Mesothelial cell of epicardium (in vitro differentiated cells): ENCODE measurements at places on chromosomes 12 and 14.

DNA sequence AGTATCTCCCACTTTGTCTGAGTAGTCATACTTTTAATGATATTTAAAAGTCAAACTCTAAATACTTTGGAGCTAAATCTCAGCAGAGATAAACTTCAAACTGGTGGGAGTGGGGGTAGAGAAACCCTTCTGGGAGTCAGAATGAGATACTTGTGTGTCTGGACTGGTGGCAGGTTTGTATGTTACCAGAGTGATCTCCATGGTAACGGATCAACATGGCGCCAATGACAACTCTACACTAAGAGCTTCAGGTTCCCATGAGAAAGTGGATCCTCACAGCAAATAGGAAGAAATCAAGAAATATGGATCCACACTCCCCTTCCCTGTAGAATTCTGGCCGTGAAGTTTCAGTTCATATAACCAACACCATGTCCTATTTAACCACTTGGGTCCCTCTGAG, 121.9 kb downstream of the ETV6 start:
- DNase-seq, result no peak

GRCh38 chr14:90620568-90621077, 195.6 kb downstream of the TTC7B start:
- no peak for DNase-seq

DNA sequence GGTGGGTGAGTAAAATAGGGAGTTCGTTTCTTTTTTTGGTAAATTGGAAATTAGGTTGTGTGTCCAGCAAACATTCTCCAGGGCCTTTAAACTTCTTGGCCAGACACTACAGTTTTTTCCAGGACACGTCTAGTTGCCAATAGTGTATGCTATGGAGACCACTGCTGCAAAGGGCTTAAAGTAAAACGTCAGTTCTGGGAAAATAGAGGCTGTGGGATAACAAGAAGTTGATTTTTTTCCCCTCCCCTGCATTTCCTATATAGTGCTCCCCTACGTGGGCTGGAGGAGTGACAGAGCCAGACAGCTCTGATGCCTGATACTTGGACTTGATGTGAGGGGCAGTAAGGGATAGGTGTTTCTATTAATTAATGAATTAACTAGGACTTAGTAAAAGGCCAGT, 2.4 kb downstream of the ACVR1B start:
- DNase-seq, result no peak

DNA sequence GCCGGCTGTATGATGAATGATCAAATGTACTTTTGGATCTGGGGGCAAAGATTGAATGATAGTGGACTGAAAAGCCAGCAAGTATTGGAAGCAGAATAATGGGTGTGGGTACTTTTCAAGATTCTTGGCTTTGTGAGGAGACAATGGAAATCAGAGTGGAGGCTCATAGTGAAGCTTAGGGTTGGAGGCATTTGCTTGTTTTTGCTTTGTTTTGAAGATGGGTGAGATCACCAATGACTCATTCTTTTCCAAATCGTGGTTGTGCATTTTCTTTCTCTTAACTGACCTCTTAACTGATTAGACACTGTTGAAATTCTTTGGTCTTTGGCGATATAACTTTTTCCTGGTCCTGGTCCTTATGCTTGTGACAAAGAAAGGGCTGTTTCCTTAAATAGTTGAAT, 54.4 kb downstream of the PELI2 start:
- no peak for DNase-seq

DNA sequence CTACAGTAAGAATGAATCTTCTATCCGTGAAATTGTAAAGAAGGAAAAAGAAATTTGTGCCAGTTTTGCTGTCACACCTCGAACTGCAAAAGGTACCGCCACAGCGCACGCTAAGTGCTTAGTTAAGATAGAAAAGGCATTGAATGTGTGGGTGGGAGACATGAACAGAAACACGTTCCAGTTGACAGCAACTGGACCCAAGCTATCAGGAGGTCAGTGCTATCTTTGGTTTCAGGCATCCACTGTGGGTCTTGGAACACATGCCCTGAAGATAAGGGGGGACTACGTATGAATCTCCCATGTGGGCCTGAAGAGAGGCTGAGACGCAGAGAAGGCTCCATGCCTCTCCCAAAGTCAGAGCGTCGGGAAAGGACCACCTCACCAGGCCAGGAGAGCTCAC, 9.8 kb downstream of the IFFO1 start:
- DNase-seq, result no peak

DNA sequence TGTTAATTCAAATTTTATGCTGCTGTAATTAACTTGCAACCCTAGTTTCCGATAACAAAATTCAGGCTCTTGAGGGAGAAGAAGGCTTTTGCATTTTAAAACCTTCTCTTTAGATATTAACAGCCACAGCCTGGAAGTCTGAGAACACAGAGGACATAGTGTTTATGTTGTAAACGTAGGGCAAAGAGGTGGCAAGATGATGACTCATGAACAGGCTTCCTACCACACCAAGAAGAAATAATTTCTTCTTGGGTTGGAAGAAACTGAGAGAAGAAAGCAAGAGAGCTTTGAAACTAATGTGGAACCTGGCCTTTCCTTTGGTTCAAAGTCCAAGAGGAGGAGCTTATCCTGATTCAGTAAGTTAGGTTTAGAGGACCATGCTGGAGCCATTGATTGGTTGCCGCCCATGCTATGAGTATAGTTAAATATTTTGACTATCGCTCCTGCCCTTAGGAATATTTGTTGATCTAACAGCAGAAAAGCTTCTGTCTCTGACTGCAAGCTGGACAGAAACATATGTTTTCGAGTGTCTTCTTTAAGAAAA, 31.8 kb downstream of the CCDC198 start:
- DNase-seq, result no peak

DNA sequence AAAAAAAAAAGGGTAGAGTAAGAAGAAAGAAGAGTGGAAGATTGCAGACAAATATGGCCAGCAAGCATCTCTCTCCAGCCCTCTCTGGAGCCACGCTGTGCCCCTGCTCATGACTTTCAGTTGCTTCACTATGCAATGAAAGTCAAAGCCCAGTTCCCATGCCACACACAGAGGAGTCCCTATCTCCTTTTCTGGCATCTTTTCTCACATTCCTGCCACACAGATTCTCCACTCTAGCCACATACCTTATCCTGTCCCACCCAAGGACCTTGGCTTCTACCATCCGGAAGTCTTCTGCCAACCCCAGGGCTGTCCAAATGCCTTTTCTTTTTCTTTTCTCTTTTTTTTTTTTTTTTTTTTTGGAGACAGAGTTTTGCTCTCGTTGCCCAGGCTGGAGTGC, 39.3 kb upstream of the CAPRIN2 start:
- no peak for DNase-seq

DNA sequence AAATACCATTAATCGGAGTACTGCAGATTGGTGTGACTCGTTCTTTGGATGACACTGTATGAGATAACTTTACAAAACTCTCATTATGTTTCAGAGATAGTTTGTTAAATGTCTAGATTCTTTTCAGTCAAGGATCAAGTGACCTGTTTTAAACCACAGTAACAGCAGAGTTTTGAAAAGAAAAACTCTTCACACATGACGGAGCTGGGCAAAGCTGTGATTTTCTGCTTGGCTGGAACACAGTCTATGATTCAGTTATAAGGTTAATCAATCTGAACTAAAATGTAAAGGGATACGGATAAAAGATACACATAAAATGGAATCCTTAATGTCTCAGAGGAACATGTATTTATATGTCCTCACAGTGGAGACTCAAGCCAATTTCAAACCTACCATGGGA, 573.2 kb downstream of the PRKD1 start:
- DNase-seq, result no peak

DNA sequence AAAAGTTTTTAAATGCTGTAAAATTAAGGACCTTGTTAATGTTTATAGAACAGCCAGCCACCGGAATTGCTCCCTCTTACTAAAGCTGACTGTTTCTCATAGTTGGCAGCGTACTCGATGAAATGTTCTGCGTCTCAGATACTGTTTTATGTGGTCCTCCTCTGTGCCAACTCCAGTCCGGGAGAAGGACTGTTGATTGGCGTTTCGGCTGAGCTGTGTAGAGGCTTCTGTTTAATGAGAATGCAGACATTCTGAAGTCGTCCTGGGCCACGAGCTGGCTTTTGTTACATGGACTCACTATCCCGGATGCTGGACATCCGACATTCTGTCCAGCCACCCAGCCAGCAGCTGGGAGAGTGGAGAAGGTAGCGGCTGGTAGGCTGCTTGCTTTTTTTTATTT, 75.4 kb downstream of the WDR20 start:
- no peak for DNase-seq

GRCh38 chr14:102923925-102924486, 1.5 kb downstream of the AMN start:
- DNase-seq, result no peak

- no peak for DNase-seq
Measured at GRCh38 chr14:50008974-50009373, 107.4 kb downstream of the VCPKMT start.

DNA sequence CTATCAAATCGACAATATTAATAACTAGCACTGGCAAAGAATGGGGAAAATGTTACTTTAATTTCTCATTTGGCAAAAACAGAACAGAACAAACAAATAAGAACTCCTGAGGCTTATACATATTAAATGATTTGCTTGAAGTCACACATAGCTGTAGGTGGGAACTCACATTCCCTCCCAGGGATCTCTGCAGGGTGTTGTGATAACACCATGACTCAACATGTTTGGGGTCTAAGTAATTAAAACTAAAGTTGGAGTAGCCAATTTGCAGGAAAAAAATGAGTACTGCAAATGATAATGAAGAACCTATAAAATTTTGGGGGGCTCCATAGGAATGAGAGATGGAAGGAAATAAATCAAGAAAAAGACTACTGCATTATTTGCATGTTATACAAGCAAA, 27.5 kb downstream of the UNC79 start:
- no peak for DNase-seq

DNA sequence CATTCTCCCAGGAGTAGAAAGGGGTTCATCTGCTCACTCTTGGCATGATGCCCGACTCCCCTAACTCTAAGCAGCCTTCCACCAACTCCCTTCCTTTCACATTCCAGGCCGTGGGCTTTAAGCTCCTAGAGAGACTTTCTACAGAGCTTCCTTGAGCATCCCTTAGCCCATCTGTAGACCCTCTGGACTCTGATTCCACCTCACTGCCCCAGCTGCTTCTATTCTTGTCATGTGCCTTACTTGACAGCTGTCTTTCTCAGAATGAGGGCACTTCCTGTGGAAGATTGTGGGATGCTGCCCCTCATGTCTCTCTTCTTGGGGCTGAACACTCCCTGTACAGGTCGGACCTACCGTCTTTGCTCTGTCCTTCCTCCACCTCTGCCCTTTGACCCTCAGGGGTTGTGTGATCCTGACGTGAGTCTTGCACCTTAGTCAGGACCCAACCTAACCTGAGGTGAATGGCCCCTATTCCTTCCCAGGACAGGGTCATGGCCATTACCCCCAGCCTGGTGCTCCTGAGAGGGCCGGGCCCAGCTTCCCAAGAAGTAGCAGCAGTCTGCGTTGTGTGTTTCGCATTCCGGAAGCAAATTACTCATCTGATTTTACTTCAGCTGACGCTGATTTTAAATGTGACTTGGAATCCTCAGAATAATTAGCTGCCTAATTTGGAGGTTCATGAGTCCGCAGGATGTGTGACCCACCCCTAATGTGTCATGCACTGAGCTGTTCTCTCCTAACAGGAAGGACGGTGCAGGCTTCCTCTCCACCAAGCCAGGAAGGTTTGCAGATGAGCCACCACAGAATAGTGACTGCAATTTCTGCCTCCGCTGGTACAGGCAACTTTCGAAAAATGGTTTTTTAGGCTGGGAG, 2.7 kb upstream of the GALNT6 start:
- no peak for DNase-seq

DNA sequence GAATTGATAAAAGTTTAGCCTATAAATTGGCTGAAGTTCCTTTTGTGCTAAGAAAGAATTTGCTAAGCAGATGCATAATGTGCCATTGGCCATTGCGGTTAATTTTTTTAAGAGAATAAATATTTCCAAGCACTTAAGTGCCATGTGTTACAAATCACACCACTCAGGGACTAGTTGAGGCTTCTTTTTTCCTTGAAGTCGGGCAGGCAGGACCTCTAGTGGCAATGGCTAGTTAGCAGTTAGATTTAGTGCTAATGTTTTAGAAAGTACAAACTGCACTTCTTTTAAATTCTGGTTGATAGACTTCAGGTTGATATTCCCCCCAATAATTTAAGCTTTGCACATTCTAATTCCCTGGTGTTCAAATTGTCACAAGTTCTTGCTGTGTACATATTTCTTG, 294.3 kb downstream of the APAF1 start:
- no peak for DNase-seq

DNA sequence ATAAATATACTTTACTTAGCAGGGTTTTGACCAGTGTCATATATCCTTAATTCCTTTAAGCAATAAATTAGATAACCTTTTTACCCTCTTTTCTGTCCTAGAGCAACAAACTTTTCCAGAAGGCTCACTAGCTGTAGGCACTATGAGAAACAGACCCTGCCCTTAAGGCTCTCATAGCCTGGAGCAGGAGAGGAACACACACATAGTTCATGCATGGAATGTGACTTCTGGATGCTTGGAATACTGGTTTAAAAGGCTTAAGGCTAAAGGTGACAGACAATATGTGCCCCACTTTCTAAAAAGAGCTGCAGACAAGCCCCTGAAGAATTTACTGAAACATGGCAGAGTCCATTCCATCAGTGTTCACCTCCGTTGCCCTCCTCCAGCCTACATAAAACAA, 237.2 kb downstream of the TTC8 start:
- no peak for DNase-seq

DNA sequence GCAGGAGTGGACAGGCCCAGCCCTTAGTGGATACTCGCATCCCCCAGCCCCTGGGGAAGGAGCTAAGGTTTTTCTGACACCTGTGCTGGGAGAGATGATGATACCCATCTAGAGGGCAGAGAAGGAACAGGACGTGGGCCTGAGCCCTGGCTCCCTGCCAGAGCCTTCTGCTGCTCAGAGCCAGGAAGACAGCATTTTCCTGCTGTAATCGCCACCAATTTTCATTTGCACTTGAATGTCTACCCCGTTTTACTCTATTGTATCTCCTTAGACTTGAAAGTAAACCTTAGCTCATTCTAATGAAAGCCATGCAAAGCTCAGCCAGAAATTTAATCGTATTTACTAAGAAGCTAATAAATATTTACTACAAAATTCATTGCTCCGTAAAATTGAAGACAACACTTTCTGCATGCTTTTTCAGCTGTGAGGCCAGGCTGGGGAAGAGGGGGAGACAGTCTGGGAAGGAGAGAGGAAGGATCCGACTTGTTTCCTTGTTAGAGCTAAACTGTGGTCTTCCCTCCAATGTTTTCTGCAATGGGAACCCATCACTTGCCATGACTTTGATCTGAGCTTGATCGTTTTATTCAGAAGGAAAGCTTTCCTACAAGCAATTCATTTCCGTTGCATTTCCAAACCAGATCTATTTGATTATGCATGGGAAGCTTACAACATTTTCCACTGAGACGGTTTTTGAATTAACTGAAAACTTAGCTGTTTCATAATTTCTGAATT, 17.6 kb upstream of the TRAF3 start:
- DNase-seq, result no peak

DNA sequence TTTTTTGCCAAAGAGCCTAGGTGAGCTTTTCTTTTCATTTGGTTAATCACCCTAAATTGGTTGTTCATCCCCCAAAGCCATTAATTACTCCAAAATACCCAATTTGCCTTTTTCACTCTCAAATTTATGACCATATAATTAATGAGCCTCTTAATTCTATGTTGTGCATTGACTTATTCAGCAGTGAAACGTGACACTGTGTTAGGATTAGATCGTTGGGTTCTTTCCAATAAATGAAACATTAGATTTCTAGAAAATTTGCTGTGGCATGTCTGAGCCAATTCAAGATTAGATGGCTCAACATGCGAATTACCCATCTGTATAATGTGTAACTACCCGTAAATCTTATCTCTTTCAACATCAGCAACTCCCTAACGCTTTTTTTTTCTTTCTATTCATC, 273.4 kb downstream of the BMP4 start:
- DNase-seq, result no peak

GRCh38 chr12:76588881-76589565, 29.5 kb upstream of the OSBPL8 start:
- no peak for DNase-seq
